CMK (cell line): ENCODE measurements at places on chromosomes 11 and 22.

DNA sequence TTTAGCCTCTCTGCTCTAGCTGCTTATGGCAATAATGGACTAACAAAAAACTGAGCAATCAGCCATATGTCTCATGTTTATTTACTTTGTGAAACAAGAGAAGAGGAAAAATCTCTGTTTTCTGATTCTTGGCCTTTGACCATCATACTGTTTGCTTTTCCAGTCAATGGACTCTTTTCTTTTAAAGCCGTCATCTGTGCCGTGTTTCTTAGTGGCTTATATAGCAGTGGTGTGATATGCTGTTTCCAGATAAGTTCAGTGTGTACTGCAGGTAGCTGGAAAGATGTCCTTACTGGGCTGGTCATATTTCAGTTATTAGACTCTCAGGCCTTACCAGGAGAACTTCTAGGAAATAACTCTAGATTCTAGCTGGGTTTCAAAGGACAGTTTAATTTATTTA is 33.6 kb upstream of the TECTA start:
- DNase-seq: no peak

DNA sequence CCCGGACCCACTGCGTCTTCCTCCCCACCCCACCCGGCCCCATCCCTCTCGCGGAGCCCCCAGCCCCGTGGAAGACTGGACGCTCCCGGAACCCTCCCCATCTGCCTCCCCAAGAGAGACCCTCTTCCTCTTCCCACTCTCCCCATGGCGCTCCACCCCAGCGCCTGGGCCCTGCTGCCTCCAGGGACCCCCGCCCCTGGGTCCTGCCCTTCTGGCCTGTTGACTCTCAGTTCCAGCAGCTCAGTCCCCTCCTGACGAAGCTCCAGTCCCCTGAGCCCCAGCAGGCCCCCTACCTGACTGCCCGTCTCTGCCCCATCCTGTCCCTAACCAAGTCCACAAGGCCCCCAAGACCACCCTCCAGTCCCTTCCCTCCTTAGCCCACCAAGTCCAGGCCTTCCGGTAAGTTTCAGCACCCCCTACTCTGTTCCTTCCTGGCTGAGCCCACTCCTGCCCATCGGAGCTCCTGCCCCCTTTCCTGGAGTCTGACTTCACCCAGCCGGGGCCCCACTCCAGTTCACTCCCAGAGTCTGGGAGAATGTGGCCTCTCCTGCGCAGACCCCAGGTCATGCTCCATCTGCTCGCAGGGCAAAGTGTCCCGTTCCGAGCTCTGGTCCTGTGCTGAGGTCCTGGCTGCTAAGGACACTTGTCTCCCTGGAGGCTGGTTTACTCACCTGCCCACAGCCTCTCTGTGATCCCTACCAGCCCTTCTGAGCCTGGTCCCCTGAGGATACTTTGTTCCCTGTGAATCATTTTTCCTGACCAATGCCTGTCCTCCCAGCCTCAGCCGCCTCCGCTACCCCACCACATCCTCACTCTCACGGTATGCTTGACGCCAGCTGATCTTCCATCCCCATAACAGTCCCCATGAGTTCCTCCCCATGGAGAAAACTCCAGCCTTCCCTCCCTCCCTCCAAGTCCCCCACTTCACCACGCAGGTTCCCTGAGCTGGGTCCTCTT is 722 bp downstream of the IFITM10 start:
- DNase-seq: no peak

DNA sequence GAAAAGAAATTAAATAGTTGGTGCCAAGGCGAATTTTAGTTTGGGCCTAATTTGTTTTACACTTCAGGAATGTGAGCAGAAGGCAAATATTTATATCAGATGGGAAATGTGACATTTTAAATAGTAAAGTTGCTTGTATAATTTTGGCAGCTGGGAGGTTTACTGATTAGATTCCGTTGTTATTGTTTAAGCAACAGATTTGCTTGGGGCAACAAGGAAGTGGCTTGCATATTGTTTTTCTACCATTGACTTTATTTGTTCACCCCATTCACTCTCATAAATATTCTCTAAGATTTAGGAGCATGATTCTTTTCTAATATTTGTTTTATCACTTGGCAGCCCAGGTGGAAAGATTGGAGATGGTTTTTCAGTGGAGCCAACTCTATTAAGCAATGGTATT is 40.5 kb upstream of the RAG2 start:
- no peak for DNase-seq

DNA sequence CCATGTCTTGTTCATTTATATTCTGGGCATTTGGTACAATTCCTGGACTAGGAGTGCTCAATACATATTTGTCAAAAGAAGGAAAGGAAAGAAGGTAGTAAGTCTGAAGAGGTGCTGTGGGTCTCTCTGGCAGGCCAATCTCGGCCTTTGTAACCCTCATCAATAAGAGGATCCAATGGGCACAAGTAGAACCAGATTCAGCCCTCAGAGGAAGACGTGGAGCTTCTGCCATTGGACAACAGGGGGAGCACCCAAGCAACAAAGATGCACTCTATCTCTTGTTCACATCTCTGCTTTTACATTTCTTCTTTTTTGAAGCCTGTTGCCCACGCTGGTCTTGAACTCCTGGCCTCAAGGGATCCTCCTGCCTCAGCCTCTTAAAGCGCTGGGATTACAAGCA is 2.2 kb upstream of the VPS11 start:
- DNase-seq: no peak

GRCh38 chr11:118442908-118443589 is 6.8 kb downstream of the KMT2A start:
- DNase-seq: no peak

DNA sequence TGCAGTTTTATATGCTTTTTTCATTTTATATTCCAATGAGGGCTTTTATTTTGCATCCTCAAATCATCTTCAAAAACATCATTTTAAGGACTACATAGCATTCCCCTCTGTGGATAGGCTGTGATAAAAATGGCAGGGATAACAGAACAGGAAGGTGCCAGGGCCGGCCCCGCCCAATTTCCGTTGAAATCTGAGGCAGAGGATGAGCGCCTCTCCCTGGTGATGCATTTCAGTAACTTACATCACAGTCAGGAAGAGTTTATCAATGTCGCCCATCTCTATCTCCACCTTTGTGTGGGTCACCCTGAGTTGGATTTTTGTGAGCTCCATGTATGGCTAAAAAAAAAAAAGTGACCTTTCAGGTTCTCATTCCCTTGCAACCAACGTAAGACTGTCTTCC is 201.6 kb downstream of the DSCAML1 start:
- peak; percentile 20 for DNase-seq

- no peak for DNase-seq
Measured at GRCh38 chr11:69012092-69013008, 696 bp downstream of the MRGPRF start.

DNA sequence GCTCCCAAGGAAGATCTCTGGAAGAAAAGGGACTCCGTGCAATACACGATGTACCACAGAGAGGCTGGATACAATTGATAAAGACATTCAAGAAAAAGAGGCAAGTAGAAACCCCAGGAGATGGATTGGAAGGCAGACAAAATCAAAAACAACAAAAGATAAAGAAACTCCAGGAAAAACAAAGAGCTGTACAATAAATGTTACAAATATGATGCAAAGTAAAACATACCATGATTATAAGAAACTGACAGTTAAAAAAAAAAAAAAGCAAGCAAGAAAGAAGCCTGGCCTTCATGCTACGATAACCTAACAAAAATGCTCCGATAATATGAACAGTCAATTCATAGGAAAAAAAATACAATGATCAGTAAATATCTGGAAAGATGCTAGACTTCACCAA is 10.5 kb upstream of the SIGIRR start:
- no peak for DNase-seq

GRCh38 chr22:30457981-30458380 is 13.8 kb downstream of the SEC14L3 start:
- no peak for DNase-seq

GRCh38 chr11:8567602-8568198 is 26.3 kb downstream of the STK33 start:
- DNase-seq: no peak

DNA sequence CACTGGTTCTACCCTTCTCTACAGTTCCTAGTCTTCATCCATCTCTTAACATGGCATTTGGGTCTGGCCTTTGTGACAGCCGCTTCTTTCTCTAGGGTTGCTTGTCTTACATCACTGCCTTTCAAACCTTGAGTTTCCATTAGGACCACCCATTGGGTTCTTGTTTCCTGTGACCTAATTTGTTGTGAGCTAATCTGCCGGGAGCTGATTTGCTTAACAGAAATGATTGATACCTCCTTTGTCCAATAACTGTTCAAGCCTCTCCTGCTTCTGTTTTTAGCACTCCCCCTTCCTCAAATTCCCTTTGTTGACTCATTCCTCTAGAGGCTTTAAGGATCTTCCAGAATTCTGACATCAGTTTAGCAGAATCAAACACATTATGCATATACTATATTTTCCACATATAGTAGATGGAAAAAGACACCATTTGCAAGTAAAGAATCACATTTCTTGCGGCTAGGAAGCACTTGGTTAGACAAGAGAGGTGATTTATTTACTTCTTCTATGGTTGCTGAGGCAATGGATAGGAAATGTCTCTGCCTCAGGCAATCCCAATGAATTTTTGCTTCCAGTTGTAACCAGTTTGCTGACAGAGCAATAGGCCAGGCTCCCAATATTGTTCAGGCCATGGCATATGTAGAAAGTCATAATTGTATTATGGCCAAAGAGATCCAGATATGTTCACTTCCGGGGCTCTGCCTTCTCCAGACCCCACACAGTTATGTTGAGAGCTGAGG is 130.7 kb downstream of the SNX19 start:
- no peak for DNase-seq
